ENCODE measurements at places on chromosomes 6 and 20.

- no peak for DNase-seq
Observed at GRCh38 chr20:34754611-34755010, 50.5 kb downstream of the TP53INP2 start.

GRCh38 chr6:168319279-168320111 lies at the start of gene DACT2:
Gene DACT2 (minus strand): TSS chr6:168319777. CDS start chr6:168319633, 144 bp downstream.
- no peak for DNase-seq

- DNase-seq = no peak
Observed at GRCh38 chr6:80528115-80528514, 421.6 kb downstream of the BCKDHB start.

DNA sequence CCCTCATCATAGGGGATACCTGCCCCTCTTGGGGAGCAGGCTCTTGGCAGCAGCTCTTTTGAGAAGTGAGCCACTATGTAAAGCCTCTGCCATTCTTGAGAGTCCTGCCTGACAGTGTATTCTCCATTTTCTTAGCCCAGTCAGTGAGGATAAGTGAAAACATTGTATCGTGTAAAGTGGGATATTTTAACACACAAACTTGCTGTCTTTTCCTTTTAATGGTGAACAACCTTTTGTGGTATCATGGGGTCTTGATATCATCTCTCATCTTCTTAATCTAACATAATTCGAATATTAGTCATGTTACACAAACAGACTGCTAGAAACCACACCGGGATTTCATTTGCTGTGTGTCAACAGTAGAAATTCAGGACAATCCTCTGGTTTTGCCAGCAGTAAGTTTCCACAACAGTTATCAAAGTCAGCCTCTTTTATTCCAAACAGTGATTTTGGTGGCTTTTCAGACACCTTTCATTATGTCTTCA lies 136.2 kb downstream of the HIVEP1 start:
- DNase-seq = no peak

GRCh38 chr20:61186771-61187472 lies 65.1 kb upstream of the CDH4 start:
- no peak for DNase-seq

GRCh38 chr20:22862671-22863230 lies 172.4 kb upstream of the SSTR4 start:
- DNase-seq = no peak

DNA sequence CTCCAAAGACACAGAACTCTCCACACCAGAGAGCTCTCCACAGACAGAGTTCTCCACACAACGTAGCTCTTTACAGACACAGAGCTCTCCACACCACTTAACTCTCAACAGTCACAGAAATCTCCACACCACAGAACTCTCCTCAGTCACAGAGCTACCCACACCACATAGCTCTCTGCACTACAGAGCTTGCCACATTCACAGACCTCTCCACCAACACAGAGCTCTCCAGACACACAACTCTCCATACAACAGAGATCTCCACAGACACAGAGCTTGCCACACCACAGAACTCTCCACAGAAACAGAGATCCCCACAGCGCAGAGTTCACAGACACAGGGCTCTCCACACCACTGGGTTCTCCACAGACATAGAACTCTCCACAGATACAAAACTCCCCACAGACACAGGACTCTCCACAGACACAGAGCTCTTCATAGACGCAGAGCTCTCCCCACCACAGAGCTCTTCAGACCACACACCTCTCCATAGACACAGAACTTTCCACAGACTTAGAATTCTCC lies 52.5 kb downstream of the ERMARD start:
- DNase-seq = no peak

- peak; percentile 47 for DNase-seq
Observed at GRCh38 chr6:134826889-134827737, 122.8 kb downstream of the ALDH8A1 start.

- DNase-seq = no peak
Observed at GRCh38 chr6:11973238-11973637, 38.9 kb upstream of the HIVEP1 start.

- DNase-seq = no peak
Observed at GRCh38 chr6:36432151-36432671, 10.4 kb downstream of the PXT1 start.

DNA sequence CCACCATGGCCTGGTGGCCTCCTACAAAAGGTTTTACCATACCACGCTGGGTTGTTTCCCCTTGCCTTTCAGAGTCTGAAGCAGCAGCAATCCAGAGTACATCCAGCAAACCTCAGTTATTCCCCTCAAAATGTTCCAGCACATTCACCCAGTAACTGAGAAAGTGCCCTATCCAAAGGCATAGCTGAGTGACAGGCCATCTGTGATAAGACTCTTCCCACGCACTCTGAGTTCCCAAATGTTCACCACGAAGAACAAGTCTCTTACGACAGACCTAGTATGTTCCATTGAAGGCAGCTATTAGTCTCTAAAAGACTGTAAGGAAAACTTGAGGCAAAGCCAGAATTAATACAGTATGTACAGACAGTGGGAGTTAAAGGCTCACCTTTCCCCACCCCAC lies 31.6 kb upstream of the C20orf144 start:
- DNase-seq = no peak

GRCh38 chr6:106247733-106248132 lies 77.8 kb downstream of the ATG5 start:
- DNase-seq = no peak

DNA sequence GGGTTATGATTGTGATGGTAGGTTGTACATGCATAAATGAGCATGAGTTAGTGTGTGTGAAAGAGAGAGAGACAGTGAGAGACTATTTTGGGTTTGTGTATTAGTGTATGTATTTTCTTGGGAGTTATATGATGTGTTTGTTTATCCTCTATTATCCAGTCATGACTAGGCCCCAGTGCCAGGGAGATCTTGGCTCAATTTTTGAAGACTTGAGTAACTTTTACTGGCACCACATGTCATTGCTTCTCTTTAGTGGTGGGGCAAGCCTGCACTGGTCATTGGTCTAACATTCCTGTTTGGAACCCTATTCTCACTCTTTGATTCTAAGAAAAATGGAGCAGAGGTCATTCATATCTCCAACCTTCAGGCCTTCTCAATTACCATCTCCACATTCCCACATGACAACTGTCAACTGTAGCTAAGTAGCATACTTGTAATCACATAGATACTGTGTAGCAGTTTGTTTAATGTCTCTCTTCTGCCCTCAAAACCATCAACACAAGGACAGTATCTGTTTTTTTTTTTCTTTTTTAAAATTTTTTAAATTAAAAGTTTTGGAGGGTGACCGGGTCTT lies 8.8 kb downstream of the L3MBTL1 start:
- DNase-seq = no peak

DNA sequence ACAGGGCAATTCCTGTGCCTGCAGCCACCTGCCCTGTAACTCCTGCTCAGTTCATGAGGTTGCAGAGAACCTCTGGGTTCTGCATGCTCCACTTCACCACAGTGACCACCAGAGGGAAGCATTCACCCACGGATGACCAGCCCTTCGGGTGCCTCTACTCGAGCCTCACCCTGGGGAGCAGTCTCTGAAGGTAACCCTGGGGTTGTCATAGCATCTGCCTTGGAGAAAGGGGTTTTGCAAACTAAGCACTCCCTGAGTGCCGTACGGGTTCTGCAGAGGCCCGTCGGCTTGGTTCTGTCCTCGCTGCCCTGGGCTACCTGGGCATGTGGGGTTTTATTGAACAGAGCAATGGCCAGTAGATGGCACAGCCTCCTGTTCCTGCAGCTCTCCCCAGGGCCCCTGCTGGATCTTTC lies 10.2 kb upstream of the CST5 start:
- peak; percentile 53 for DNase-seq

- DNase-seq = no peak
Observed at GRCh38 chr6:132020138-132020581, 69.0 kb upstream of the CCN2 start.

Measured in BE2C (cell line).